Right renal cortex interstitium (tissue), 3 donors: ENCODE measurements at places on chromosomes 4 and X. TPM values are rescaled to one million over a fixed set of nuclear protein-coding genes. Genes with fewer than 3 reads are reported as not detected.

- no peak for DNase-seq
These were observed 28.3 kb downstream of the TXLNG start for GRCh38 chrX:16814597-16814996.

Gene AFAP1
- 18.2 TPM for polyA plus RNA-seq

- DNase-seq, result no peak
These were observed 234.6 kb downstream of the AFAP1 start for GRCh38 chr4:7705062-7705461.

- DNase-seq, result no peak
These were observed 112.6 kb downstream of the GABRA2 start for GRCh38 chr4:46277165-46277951.

- no peak for DNase-seq
These were observed 44.7 kb upstream of the BEX4 start for GRCh38 chrX:103170216-103170615.

DNA sequence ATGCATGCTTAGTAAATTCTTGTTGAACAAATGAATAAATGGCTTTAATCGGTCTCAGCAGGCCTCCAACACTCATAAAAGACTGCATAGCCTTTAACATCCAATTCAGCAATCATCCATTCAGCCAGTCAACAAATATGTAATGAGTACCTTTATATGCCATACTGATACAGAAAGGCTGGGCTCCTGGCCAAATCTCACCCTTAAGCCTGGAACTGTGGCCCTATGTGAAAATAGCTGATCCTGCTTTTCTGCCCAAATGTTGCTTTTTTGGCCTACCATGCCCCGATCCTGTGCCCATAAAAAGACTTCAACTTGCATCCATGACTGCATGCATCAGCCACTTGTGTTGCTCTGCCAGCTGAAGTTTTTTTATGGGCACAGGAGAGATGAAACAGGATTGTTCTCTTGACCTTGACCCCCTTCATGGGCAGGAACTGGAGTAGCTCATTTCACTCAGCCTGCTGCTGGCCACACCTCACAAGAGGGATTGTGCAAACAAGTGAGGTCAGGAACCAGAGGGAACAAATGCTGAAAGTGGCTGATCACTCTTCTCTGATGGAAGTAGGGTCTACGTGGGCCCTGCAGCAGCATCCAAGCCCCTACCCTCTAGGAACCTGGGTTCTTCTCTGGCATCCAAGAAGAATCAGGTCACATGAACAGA lies 75.6 kb downstream of the NPY1R start:
- DNase-seq, result no peak

- no peak for DNase-seq
These were observed 149.6 kb downstream of the RAPGEF2 start for GRCh38 chr4:159252491-159252890.

GRCh38 chr4:138910195-138910913 lies 105.2 kb upstream of the NOCT start:
- no peak for DNase-seq

- DNase-seq, result no peak
These were observed 272.1 kb downstream of the RPA4 start for GRCh38 chrX:97155816-97156215.

DNA sequence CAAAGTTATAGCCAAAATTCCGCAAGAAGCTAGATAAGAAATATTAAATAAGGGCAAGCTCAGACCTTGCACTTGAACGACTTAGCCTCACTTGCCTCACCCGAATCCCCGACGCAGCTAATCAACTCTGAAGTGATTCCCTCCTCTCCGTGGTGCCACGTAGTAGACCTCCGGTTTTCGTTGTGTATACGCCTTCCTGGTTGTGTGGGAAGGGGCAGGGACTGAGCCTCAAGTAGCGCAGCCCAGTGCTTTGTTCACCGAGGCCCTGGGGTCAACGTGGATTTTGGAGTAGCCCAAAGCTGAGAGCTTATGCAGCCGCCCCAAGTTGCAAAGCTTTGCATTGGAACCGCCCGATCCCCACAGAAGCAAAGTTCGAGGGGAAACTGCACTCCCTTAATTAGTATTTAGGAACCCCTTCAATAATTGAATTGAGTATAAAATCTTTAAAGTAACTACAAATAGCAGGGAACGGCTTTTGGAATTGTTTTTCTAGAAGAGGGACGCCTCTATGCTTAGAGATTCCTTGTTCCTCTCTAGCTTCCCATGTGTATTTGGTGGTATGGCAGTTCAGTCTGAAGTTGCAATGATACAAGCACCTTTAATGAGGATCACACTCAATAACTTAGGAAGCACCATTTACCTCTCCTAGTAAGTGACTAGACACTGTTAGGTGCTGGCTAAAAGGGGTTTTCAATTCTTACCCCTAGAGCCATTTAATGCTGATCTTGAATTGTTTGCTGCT lies 55.7 kb downstream of the LINC00632 start:
- DNase-seq, result no peak

- DNase-seq, result no peak
These were observed 1007.1 kb downstream of the SH3BGRL start for GRCh38 chrX:82208975-82209374.

DNA sequence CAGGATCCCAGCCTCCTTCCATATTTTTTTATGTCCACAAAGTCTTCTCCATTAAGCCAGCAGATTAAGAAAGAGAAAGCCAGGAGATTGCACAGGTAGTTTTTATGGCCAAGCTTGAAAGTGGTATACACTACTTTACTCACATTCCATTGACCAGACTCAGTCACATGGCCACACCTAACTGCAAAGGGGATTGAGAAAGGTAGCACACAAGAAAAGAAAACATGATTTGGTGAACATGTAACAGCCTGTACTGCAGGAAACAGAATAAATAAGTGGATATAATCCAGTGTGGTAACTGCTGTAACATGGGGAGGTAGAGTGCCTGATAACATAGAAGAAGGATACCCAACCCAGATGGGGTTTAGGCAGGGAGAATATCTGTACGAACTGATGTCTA lies 43.9 kb downstream of the HOPX start:
- DNase-seq, result no peak

DNA sequence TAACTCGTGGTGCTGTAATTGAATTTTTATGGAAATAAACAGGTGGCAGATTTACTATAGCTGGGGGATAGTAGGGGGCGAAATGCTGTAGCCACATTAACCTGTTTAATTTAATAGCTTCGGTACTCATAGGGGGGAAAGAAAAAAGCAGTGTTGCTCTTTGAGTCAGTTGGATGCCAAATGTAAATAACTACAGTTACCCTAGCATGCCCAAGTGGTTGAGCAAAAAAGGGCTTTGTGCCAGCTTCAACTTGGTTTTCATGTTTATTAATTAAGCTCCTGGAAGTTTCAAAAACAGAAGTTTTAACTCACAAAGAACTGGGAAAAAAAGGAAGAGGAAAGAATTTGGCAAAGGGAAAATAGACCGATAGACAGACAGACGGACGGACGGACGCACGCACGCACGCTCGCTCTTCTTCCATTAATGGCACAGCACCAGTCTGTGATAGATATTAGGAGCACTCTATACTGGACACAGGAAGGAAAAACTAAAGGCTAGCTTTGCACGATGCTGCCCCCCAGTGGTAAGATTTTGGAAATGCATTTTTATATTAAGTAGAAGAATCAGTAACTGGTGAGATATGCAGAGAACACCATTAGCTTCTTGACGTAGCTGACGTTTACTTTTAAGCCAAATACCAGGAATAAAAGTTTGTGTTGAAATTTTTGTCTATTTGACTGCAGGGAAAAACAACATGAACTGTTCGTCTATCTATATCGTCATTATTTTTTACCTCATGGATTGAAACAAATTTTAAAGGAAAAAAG lies 151.8 kb downstream of the SLC7A11 start:
- no peak for DNase-seq

- no peak for DNase-seq
These were observed 85.2 kb downstream of the HS3ST1 start for GRCh38 chr4:11343536-11343935.

Gene NUP62CL
- 15.0 TPM for polyA plus RNA-seq

Gene DDX3X
- 222 TPM for polyA plus RNA-seq

GRCh38 chrX:13307041-13307440 lies 12.8 kb downstream of the ATXN3L start:
- DNase-seq, result no peak

DNA sequence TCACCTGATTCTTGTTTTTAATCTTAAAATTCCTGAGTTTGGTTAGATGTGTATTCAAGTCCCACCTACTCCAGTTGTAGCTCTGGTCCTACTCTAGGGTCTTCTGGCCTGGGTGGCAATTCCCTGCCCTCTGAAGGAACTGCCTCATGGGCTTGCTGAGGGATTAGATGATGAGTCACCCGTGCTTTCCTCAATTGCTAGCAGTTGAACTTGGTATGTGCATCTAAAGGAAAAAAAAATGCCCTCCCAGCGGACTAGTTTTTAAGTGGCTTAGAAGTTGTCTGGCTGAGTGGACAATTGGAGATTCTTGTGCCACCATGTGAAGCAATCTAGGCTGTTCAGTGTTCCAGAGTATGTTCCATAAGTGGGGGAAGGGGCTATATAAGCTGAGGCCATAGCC lies 127.0 kb downstream of the CCNG2 start:
- DNase-seq, result no peak

- DNase-seq, result no peak
These were observed 17.2 kb upstream of the ARSJ start for GRCh38 chr4:113996599-113997177.

Gene MTNR1A
- 1.6 TPM for polyA plus RNA-seq

GRCh38 chr4:123653236-123653635 lies 256.6 kb downstream of the SPRY1 start:
- DNase-seq, result no peak

GRCh38 chr4:26001413-26001812 lies 87.4 kb downstream of the SMIM20 start:
- DNase-seq, result no peak

DNA sequence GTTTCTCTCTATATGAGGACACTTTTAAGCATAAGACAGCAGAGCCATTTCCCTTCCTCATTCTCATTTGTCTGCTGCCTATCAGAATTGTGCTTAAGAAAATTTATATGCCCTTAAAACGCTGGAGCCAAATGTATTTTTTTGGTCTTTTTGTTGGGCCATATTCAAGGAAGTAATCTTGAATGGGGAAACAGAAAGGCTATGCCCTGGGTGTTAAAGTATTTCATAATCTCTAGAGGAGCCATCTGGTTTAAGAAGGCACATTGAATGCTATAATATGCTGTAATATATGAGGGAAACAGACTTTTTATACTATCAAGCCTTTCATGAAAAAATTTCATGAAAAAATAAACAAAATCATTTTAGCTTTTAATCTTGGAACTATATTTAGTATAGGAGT lies 4.3 kb downstream of the DMD start:
- DNase-seq, result no peak

DNA sequence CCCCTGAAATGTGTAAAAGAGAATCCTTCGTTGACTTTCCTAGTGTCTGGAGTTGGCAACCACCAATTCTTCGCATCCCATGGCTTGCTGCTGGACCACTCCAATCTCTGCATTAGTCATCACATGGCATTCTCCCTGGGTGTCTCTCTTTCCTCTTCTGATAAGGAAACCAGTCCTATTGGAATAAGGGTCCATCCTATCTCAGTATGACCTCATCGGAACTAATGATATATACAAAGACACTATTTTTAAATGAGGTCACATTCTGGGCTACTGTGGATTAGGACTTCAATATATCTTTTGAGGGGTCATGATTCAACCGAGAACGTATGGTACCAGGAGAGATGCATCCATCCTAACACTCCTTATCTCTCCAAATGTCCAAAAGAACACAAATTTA lies 259.1 kb upstream of the CPEB2 start:
- no peak for DNase-seq

DNA sequence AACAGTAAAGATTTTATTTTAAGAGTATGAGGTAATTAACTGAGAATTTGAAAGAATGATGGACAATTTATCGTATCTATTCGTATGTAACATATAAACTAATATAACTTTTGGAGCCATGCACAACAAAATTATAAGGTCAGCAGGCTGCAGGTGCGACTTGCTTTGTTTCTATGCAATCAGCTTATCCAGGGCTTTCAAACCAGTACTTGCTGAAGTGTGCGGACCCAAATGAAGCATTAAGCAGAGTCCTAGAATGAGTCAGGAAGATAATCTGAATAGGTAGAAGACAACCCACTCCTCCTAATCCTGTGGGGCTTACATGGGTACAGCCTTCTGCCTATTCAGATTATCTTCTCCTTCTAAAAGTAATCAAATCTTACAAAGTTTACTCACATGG lies 2.1 kb downstream of the NSD2 start:
- DNase-seq, result no peak

DNA sequence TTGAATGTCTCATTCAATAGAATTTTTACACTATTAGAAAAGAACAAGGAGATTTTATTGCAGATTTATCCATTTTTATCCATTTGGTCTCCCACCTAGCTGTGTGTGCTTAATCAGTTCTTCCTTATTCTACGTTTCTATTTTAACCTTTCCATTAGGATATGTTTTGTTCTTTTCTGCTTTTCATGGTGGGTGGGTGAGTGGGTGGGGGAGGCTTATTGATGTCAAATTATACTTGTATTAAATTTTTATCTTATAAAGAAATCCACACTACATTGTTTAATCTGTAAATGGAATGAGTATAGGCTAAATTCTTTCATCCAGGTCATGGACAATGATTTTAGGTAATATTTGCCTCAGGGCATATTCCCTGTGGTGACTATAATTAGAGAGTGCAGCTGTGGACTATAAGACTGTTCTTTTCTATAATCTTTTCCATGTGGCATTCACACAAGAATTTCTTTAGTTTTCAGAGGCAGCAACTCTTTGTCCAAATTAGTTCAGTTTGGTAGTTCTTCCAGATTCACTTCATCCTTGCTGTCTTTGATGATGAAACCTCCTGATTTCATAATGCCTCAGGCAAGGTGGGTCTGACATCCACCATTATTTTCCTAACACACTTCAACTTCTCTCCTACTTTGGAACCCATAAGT lies 2451.8 kb downstream of the PCDH7 start:
- no peak for DNase-seq

Gene TMEM47
- polyA plus RNA-seq, result 39.0 TPM

Gene TTC29
- 1.9 TPM for polyA plus RNA-seq

DNA sequence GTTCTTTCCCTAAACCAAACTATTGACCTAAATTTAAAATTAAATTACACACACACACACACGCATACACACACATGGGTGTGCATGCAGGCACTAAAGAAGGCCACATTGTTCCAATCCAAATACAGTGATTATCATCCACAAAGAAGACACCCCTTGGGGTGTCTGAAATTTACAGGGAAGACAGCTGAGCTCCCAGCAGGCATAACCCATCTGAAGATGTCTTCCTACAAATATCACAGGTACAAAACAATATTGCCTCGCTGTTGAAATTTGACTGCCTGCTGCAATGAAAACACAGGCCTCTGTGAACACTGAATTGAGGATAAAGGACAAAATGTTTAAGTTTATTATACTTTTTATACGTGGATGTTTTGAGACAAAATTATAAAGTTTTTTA lies 50.2 kb upstream of the SLC7A11 start:
- DNase-seq, result no peak

DNA sequence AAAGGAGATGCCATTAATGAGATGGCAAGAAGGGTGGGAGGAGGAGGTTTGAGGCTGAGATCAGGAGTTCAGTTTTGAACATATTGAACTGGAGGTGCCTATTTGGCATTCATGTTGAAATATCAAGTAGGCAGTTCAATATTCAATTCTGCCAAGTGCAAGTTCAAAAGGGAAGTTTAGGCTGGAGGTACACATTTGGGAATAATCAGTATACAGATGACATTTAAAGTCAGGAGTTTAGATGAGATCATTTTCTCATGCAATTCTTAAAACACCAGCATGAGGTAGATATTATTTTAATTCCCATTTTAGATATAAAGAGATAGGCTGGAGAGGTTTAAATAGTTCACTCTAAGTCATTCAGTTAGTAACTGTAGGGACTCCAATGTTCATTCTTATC lies 26.1 kb downstream of the COQ2 start:
- no peak for DNase-seq
